HepG2 (cell line): ENCODE measurements at places on chromosomes 11 and 22. TPM values are rescaled to one million over a fixed set of nuclear protein-coding genes. Genes with fewer than 3 reads are reported as not detected.

The CACNA1I gene
- not detected in 2 replicates for total RNA-seq

GRCh38 chr11:44592125-44592940 is 26.9 kb downstream of the CD82 start:
- H3K27ac ChIP-seq, result no peak overlapping the region
- H3K4me3 ChIP-seq, result no peak overlapping the region
- DNase-seq, result no peak
- no peaks in the 10 kb centered on the region for H3K4me1 ChIP-seq
- H3K36me3 ChIP-seq, result no peaks in the 10 kb centered on the region
- H3K27me3 ChIP-seq, result peaks cover 12% of the 10 kb centered on the region; the same call in 1 of the 3 replicates

- no peak overlapping the region for H3K27ac ChIP-seq
- no peaks in the 10 kb centered on the region for H3K36me3 ChIP-seq
- no peaks in the 10 kb centered on the region for H3K27me3 ChIP-seq
- peaks cover 3% of the 10 kb centered on the region for H3K4me1 ChIP-seq
- no peak overlapping the region for H3K4me3 ChIP-seq
- no peak for DNase-seq
These were observed 11.0 kb upstream of the GRIK4 start for GRCh38 chr11:120500414-120501071.

GRCh38 chr11:59943997-59944714 is 5.9 kb downstream of the OOSP1 start:
- no peaks in the 10 kb centered on the region for H3K27me3 ChIP-seq
- no peak for DNase-seq
- H3K4me3 ChIP-seq, result no peak overlapping the region
- H3K36me3 ChIP-seq, result no peaks in the 10 kb centered on the region
- no peak overlapping the region for H3K27ac ChIP-seq
- H3K4me1 ChIP-seq, result no peaks in the 10 kb centered on the region

DNA sequence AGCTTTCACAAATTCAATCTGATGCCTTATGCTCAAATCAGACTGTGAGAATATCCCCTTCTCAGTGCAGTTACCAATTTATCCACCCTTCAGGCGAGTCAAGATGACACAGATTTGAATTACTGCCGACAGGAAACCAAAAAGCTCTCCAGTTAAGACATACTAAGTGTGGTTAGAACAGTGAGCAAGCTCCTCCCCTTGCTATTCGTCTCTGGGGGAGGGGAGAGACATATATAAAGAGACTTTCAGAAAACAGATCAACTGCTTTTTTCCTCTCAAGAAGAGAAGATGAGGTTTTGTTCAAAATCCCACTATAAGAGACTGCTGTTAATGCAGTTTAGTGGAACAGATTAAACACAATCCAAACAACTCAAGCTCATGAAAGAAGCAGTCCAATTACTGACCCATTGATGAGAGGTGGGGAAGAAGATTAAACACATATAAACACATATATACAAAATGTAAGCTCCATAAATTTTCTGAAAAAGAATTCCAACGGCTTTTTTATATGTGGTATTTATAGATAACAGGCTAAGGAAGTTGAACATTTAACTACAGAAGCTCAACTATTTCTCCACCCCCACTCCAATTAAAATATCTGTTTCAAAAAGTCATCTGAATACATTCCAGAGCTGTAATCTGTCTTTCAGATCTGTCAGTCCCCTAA is 102.7 kb downstream of the MRTFA start:
- H3K27me3 ChIP-seq, result no peaks in the 10 kb centered on the region
- DNase-seq, result no peak
- H3K36me3 ChIP-seq, result no peaks in the 10 kb centered on the region
- no peak overlapping the region for H3K27ac ChIP-seq
